ENCODE measurements at places on chromosomes 5 and 9. TPM values are rescaled to one million over a fixed set of nuclear protein-coding genes. Genes with fewer than 3 reads are reported as not detected.

GDF9 gene
- 0.66 TPM for total RNA-seq

KIF4B gene
- total RNA-seq, result not detected

- H3K27ac ChIP-seq, result no peak overlapping the region
- peak; percentile 17 for DNase-seq
- no peaks in the 10 kb centered on the region for H3K4me1 ChIP-seq
- H3K27me3 ChIP-seq, result no peaks in the 10 kb centered on the region
Measured at GRCh38 chr5:135303582-135304173, 95.4 kb downstream of the MACROH2A1 start.

DNA sequence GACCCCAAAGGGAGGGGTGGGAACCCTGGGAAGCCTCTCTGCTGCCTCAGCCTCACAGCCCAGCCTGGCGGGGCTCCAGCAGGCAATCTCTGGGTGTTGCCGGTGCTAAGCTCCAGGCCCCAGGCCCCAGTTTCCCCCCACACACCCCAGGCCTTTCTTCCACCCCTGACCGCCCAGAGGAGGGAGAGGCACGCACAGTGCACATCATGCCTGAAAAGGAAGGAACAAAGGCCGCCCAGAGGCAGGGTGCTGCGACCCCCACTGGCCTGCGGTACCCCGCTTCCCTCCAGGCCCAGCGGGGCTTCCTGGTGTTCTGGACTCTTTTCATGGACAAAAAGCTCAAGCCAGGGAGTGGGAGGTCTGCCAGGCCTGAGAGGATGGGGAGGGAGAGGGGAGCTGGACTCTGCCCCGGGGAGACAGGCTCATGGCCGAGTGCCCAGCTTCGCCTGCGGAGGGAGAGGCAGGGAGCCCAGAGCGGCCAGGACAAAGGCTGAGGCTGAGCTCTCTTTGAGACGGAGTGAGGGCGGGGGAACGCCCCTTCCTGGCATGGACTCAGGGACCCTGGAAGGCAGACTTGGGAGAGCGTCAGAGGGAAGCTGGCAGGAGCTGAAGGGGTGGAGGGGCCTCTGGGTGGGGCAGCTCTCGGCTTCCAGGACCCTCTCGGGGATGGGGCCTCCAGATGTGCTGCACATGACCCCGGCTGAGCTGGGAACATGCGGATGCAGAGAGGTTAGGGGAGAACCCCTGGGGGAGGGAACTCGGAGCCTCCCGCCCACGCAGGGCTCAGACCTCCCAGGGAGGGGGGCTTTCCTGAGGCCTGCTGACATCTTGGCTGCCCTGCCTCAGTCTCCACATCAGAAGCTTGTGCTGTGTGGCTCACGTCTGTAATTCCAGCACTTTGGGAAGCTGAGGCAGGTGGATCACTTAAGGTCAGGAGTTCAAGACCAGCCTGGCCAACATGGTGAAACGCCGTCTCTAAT lies 1.8 kb upstream of the ENTPD2 start:
- no peaks in the 10 kb centered on the region for H3K36me3 ChIP-seq
- H3K4me1 ChIP-seq, result no peaks in the 10 kb centered on the region
- H3K4me3 ChIP-seq, result no peak overlapping the region
- H3K27ac ChIP-seq, result no peak overlapping the region
